Ascending aorta (tissue), 2 donors: ENCODE measurements at places on chromosomes 12 and 14. TPM values are rescaled to one million over a fixed set of nuclear protein-coding genes. Genes with fewer than 3 reads are reported as not detected.

GRCh38 chr14:61296151-61296550, 15.0 kb upstream of the TMEM30B start:
- H3K4me1 ChIP-seq: no peaks in the 10 kb centered on the region
- no peak for DNase-seq
- no peaks in the 10 kb centered on the region for H3K27me3 ChIP-seq

DNA sequence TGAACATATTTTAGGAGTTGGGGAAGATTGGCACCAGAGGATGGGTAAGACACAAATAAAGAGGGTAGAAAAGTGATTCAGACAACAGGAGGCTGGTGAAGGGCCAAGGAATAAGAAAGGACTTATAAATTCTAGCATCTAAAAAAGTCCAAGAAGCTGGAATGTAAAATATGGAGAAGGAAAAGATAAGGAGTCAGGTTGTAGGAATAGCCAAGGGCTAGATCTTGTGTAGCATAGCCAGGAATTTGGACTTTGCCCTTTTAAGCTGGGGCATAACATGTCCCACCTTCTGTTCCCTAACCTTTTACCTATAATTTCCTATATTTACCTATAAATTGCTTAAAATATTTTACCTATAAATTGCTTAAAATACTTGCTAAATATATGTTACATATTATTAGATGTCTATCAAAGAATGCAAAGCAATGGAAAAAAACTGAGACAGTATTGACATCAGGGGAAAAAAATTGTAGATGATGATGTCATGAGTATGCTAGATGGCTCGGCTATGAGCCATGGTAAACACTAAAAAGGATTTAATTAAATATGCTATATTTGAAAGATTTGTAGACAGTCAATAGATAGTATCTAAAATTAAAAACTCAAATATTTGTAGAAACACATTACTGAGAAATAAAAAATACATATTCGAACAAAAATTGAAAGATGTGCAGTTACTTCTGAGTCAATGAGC, 99.7 kb upstream of the PLEKHG7 start:
- no peaks in the 10 kb centered on the region for H3K27me3 ChIP-seq
- H3K36me3 ChIP-seq: no peaks in the 10 kb centered on the region
- no peak overlapping the region for H3K27ac ChIP-seq
- H3K4me1 ChIP-seq: no peaks in the 10 kb centered on the region

DNA sequence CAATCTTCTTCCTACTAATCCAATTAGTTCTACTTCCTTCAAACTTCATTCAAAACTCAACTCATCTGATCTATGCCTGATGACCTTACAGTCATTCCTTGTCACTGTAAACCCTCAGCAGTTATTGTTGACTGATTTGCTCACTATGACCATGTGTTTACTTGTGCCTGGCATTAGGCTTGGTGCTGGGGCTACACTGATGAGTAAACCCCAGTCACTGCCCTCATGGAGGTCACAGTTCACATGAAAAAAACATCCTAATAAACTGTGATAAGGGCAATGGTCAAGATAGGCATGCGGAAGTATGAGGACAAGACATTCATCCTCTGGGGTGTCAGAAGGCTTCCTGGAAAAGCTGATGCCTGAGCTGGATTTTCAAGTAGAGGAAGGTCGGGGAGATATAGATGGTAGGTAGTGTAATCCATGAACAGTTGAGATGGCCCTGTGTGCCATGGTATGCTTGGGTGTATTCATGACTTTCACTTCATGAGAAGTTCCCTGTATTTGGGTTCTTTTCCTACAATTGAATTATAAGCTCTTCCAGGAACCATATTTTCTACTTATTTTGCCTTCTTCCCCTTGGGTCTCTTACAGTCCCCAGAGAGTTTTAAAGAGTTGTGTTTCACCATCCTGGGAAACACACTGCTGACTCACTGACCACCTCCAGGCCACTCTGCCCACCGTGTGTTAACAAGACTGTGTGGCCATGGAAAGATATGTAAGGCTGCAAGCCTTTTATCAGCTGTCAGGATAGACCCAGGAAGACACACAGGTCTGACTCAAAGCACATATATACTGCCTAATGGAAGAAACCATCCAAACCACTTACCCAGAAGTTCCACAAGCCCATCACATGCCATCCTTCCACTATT, 38.7 kb upstream of the DUSP6 start:
- no peak overlapping the region for H3K4me3 ChIP-seq
- no peaks in the 10 kb centered on the region for H3K27me3 ChIP-seq

DNA sequence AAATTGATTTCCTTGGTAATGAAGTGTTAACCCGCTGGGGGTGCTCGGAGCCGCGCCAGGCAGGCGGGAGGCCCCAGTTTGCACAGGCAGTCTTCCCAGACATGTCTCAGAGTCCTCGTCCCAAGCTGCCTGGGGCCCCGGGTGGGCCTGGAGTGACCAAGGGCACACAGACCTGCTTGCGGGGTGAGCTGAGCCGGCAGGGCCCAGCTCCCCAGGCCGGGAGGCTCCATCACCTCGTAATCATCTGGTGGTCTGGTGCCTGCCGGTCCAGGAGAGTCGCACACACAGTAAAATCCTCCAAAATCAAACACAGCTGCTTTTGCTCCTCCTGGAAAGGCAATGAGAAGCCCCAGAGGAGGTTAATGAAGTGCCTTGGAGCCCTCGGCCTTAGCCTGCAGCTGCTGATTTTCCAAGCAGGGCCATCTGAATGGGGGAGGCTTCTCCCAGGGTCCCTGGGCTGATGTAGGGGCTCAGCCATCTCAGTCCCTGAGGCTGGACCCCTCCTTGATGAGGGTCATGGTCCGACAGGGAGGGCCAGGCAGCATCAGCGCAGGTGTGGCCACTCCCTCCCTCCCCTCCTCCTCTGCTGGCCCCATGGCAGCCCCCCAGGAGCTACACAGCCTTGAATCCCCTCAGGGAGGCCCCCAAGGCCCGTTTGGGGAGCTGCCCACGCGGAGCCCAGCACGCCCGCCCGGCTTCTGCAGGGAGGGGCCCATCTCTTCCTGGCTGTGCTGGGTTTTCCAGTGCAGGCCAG, 39.4 kb upstream of the FBRSL1 start:
- H3K27ac ChIP-seq: no peak overlapping the region
- no peaks in the 10 kb centered on the region for H3K36me3 ChIP-seq
- H3K4me3 ChIP-seq: no peak overlapping the region
- no peaks in the 10 kb centered on the region for H3K27me3 ChIP-seq
- H3K4me1 ChIP-seq: no peaks in the 10 kb centered on the region

SOAT2 gene
- total RNA-seq: not detected
